Suppressor macrophage treated with lipopolysaccharide for 1 hour (primary cell): ENCODE measurements at places on chromosomes 7 and 10.
A peak's percentile ranks its signal among the peaks of the same experiment; 100 is the strongest.

DNA sequence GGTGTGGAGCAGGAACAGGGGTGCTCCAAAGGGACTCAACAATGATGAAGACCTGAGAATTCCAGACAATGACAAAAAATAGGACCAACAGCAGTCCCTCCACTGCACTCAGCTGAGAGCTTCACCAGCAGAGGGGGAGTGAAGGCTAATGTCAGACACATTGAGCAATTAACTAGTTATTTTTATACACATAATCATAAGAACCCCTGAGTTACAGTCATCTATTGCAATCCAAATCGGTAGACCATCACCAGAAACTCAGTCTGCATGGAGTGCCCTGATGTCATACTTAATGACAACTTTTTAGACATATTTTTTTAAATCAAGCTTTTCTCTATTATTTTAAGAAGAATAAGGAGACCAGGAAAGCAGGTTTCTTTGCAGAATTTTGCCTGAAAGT lies 30.6 kb upstream of the IKZF1 start:
- DNase-seq: no peak

GRCh38 chr10:74983383-74983782 lies 128.1 kb upstream of the SAMD8 start:
- no peak for DNase-seq

- DNase-seq: no peak
Measured at GRCh38 chr7:82859106-82859850, 303.4 kb downstream of the PCLO start.

GRCh38 chr10:62662486-62662885 lies 142.0 kb upstream of the ADO start:
- DNase-seq: peak; percentile 46

- peak; percentile 74 for DNase-seq
Measured at GRCh38 chr7:16801111-16801542, 3.7 kb downstream of the AGR2 start.

DNA sequence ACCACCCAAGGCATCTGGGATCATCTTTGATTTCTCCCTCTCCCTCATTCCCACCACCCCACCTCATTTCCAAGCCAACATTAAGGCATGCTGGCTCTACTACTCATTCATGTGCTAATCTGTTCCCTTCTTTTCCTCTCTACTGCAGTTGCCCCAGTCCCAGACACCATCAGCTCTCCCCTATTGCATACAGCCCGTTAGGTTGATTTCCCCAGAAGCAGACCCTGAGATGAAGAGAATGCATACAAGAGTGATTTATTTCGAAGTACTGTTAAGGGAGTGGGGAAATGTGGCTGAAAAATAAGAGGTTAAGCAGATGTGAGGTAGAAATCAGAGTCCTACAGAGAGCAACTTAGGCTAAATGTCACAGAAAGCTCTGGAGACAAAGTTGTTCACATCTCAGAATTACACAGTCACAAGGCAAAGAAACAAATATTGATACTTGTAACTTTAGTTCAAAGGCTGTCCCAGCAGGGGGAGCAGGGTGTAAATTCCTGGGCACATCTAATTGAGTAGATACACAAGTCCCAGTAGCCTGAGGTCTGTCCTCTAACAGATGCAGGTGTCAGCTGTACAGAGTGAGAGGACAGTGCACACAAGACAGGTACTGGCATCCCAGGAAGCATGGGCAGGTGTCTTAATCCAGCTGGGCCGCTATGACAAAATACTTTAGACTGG lies 20.9 kb downstream of the AKR1D1 start:
- DNase-seq: peak; percentile 73

DNA sequence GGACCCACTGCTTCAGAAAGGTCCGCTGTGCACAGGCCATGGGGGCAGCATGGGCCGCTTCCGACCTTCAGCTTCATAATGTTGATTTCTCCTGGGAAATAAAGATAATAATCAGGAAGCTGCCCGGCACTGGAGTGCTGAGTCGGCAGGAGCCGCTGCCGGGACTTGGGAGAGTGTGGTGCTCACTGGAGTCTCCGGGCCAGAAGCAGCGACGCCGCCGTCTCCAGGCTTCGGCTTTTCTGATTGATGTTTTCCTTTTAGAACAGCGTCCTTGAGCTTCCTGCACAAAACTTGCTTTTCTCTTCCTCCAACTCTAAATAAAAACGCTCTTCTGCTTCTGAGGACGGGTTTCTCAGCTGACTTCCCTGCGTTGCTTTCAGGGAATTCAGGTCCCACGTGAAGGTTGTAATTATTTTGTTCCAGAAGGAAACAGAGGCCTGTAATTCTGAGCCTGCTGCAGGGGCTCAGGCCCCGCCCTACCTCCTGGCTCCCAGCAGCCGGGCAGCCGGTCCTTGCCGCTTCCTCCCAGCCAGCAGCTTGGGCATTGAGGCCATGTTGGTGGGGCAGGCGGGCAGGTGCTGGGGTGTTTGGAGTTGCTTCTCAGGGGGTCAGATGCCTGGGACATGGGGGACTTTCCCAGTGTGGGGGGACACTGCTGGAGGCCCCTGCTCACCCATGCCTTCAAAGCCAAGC lies 14.7 kb downstream of the PWWP2B start:
- DNase-seq: no peak

GRCh38 chr10:78859266-78859665 lies 209.5 kb upstream of the ZMIZ1 start:
- DNase-seq: no peak

DNA sequence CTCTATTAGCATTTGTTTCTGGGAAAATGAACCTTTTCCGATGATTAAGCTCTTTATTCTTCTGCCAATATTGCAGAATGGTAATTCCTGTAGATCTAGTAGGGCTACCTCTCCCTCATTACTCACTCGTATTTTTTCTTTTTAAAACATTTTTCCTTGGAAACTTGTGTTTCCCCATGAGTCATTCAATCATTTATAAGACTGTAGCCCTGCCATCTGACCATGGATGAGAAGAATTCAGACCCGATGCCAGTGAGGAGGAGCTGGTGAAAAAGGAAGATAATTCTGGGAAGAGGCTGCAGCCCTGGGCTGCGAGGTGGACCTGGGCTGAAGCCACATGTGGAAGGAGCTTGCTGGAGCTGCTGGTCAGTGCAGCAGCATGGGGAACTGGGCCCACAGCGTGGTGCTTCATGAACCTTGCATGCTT lies 242.8 kb downstream of the KLF6 start:
- peak; percentile 71 for DNase-seq

DNA sequence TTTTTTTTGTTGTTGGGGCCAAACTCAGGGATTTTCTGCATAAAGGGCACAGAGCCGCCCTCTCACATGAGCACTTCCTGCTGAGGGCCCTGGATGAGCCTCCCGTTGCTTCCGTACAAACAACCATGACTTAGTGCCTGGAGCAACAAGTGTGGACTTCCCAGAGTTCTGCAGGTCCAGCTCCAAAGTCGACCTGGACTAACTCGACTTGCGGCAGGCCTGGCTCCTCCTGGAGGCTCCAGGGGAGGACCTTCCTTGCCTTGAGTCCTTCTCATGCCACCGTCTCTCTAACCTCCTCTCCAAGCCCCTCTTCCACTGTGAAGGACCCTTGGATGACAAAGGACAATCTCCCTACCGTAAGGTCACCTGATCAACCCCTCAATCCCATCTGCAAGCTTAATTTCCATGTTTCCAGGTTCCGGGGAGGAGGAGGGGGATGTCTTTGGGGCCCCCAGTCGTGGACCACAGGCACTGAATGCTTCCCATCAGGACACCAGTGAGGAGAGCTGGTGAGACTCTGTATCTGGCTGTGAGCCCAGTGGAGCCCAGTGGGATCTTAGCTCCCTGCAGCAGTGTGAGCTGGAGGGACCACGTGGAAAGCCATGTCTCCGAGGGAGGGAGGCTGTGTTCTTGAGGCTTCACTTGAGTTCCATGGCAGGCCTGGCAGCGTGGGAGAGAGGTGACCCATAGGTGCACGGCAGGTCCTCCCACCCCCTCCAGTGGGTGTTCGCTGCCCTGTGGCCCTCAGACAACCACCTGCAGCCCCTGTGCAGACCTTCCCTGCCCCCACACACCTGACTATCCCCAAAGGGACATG lies 199.5 kb upstream of the PPP2R2D start:
- no peak for DNase-seq

GRCh38 chr7:157845203-157845835 lies 508.5 kb downstream of the DNAJB6 start:
- no peak for DNase-seq

- DNase-seq: no peak
Measured at GRCh38 chr10:43863859-43864591, 215.3 kb upstream of the ZNF32 start.

- no peak for DNase-seq
Measured at GRCh38 chr10:28281726-28282315, 21.0 kb downstream of the MPP7 start.

- no peak for DNase-seq
Measured at GRCh38 chr10:97226398-97226797, 40.6 kb upstream of the SLIT1 start.

DNA sequence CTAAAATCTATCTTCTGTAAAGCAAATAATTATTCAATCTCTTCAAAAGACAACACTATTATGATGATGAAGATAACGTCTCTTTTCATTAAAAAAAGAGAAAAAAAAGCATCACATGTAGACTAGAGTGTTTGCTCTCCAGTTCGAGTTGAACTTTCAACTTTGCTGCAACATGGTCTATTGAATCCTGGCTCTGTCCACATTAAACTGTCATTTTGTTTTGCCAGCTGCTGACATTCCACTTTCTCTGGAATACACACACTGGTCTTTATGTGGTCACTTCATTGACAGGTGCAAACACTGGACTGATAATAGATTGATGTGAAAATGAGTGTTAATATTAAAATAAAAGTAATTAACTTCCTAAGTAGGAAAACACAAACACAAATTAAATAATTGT lies 61.7 kb downstream of the PTF1A start:
- DNase-seq: no peak

- no peak for DNase-seq
Measured at GRCh38 chr7:107877731-107878382, 13.1 kb upstream of the DLD start.

GRCh38 chr10:76049581-76050290 lies 618.3 kb downstream of the LRMDA start:
- DNase-seq: peak; percentile 58

- no peak for DNase-seq
Measured at GRCh38 chr7:133885213-133885612, 241.9 kb upstream of the LRGUK start.

GRCh38 chr7:22842383-22842941 lies 19.8 kb upstream of the TOMM7 start:
- no peak for DNase-seq

- DNase-seq: no peak
Measured at GRCh38 chr10:55311848-55312635, 511.0 kb upstream of the PCDH15 start.

DNA sequence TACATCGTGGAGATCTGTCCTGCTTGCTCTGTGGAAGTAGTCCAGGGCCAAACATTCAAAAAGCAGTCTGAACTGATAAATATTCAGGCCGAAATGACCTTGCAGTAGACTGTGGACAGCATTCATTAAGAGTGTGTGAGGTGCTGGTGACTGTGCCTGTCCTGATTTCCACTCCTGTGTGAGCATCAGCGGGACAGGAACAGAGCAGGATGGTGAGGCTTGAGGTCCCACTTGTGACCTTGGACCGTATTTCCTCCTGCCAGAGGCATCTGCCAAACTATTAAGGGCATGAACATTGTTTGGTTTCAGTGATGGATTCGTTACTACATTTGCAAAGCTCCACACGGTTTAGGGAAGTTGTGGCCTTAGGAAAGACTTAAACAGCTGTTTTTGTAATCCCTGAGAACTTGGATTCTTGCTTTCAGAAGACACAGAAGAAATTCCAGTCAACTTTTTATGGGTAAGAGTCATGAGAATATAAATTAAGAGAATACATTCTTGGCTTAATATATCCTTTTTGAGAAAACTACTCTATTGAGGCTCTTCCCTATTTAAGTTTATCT lies 32.8 kb downstream of the CCNY start:
- peak; percentile 44 for DNase-seq

GRCh38 chr10:28680358-28680752 lies 3.0 kb downstream of the BAMBI start:
- peak; percentile 70 for DNase-seq

- peak; percentile 99 for DNase-seq
Measured at GRCh38 chr10:17216217-17216900, 11.7 kb upstream of the VIM start.

- DNase-seq: no peak
Measured at GRCh38 chr7:50738932-50739331, 43.8 kb downstream of the GRB10 start.

- DNase-seq: no peak
Measured at GRCh38 chr10:79047584-79047874, 21.2 kb upstream of the ZMIZ1 start.

DNA sequence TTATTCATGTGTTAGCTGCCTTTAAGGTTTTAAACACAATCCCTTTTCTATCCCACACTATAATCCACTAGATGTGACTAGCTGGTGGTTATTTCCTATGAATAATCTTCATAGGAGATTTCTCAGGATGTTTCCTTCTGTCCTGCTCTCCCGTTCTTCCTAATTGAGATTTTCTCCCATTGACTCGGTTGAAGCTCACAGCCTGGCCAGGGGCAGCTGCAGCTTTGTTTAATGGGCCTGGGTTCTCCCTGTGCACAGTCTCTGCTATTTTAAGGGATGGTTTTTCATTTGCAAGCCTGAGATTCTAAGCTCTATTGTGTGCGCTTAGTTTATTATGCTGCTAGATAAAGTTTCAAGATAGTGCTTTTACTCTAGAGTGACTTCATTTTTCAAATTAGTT lies 283.4 kb upstream of the AOAH start:
- DNase-seq: no peak
